ENCODE measurements at places on chromosomes 3 and 15. TPM values are rescaled to one million over a fixed set of nuclear protein-coding genes. Genes with fewer than 3 reads are reported as not detected.

SKOR1 gene
- 0.43 TPM for total RNA-seq

ACKR4 gene
- total RNA-seq: 4.2 TPM

ZNF662 gene
- 8.6 TPM for total RNA-seq

FAM107A gene
- total RNA-seq: 6.4 TPM

- no peak for DNase-seq
Measured at GRCh38 chr3:188584162-188584529, 430.2 kb downstream of the LPP start.

DNA sequence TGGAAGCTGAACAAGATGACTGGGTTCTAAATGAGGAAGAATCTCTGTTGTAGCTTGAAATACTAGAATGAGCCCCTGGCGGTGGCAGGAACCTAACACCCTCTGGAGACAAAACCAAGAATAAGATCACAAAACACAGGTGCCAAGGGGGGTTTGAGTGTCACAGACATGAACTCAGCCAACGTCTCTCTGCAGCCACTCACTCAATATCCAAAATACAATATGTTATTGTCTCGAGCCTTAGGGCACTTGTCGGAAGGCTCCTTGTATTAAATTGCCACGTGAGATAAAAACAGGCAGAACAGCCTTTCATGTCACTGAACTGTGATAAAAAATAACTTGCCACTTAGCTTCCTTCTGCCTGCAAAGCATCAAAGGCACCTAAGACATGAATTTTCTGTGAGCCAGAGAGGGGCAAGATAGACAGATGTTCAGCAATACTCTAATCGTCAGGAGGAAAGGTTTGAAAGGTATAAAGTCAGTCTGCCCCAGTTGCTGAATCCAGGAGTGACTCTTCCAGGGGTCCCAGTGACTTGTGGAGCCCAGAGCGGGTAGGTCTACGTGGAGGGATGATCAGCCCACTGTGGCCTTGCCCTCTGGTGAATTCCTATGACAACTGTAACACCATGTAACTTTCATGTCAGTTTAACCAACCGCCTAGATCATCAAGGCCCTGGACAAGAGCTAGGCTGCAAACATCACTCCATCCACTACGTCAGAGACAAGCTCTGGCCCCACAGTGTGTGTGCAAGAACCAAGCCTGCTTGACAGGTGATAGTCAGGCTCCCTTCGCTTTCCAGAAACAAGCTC is 165.2 kb downstream of the OSBPL10 start:
- no peak for DNase-seq

GRCh38 chr15:42270996-42271395 is 2.0 kb upstream of the GANC start:
- no peak for DNase-seq

GRCh38 chr15:65937054-65937453 is 67.8 kb downstream of the RAB11A start:
- DNase-seq: no peak

DNA sequence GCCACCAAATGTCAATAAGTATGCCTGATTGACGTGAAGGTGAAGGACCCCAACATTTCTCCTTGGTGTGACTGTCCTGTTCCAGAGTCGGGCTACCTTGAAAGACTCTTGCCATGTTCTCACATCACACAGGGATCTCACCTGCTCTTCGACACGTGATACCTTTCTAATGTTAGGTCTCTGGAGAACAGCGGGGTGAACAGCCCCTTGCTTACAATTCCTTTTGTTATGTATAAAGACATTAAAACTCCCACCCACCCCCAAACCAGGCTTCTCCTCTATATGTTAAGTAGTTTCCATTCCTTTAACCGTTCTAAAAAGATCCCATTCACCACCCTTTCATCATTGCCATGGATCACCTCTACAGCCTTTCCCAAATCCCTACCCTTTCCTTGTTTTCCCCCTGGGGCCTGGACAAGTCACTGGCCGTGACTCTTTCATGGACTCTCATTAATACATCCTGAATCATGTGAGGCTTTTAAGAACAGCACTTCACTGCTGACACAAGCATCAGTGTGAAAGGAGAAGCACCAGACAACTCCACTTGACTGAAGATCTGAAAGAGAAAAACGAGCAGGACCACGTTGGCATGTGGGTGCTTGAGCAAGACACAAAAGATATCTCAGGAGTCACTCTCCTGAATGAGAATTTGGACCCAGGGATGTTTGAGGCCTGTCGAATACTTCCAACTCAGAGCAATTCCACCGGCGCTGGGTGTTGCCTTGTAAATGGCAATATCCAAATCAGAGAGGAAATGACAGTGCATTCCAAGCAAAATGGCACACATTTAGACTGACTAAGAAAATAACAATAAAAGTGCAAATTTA is 115.0 kb downstream of the FOXP1 start:
- no peak for DNase-seq

- DNase-seq: no peak
Measured at GRCh38 chr3:147937341-147937740, 528.2 kb downstream of the ZIC1 start.

Data from mucosa of gallbladder (tissue), 1 donor.